ENCODE measurements at places on chromosomes 3 and 15.

- no peak for DNase-seq
Measured at GRCh38 chr3:77320514-77320913, 280.6 kb downstream of the ROBO2 start.

DNA sequence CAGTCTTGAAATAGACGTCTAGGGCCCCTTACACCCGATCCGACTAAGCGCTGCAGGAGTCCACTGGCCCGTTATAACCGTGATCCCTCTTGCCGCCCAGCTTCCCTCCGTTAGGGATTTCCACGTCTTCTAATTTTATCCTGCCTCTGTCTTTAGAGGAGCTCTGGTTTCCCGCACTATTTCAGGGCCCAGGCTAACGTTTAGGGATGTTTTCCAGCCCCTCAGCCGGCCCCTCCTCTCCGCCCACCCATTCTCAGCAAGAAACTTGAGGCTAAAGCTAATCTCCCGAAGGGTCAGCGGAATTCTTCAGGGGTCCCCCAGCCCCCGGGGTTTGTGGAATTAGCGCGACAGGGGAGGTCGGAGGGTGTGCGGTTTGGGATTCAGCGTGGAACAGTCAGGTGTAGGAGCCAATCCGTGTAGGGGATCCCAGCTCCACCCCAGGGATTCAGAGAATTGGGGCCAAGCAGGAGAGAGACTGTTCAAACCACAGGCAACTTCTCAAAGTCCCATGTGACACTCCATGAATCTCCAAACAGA, 1.6 kb downstream of the PTX3 start:
- DNase-seq, result no peak

GRCh38 chr3:71310980-71311660, 272.4 kb downstream of the FOXP1 start:
- no peak for DNase-seq

DNA sequence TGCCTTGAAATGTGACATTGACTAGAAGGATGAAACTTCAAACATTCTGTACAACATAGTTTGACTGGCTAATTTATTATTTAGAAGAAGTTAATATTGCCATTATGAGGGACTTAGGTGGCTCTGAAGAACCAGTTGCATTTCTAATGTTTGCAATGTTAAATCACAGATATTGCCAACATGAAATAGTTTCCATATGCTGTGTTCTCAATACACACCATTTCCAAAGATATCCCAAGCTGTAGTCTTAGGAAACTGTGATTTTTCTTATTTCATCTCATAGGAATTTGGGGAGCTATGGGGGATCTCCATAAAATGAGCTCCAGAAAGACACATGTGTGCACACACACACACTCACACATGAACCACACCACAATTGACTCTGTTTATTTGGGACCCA, 36.3 kb downstream of the ALG1L2 start:
- no peak for DNase-seq

DNA sequence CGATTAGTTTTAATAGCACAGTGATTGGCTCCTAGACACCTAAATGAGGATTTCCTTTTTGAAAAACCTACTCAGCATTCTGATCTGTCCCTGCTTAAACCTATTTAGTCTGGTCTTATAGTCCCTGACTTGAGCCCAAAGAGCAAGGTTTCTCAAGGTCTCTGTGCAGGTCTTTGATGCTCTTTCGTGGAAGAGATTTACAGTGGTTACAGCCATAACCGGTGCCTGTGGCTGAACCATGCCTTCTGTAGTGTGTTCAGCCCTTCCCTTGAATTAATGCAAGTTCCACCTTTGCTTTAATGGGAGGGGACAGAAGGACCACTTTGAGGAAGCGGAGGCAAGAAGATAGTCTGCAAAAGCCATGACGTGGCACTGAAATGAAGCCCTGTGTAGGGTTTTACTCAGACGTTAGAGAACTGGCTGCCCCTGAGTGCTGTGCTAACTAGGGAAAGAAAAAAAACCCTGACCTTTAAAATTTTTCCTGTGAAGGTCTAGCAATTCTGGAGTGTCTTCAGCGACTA, 43.0 kb downstream of the ZBTB38 start:
- DNase-seq, result no peak

DNA sequence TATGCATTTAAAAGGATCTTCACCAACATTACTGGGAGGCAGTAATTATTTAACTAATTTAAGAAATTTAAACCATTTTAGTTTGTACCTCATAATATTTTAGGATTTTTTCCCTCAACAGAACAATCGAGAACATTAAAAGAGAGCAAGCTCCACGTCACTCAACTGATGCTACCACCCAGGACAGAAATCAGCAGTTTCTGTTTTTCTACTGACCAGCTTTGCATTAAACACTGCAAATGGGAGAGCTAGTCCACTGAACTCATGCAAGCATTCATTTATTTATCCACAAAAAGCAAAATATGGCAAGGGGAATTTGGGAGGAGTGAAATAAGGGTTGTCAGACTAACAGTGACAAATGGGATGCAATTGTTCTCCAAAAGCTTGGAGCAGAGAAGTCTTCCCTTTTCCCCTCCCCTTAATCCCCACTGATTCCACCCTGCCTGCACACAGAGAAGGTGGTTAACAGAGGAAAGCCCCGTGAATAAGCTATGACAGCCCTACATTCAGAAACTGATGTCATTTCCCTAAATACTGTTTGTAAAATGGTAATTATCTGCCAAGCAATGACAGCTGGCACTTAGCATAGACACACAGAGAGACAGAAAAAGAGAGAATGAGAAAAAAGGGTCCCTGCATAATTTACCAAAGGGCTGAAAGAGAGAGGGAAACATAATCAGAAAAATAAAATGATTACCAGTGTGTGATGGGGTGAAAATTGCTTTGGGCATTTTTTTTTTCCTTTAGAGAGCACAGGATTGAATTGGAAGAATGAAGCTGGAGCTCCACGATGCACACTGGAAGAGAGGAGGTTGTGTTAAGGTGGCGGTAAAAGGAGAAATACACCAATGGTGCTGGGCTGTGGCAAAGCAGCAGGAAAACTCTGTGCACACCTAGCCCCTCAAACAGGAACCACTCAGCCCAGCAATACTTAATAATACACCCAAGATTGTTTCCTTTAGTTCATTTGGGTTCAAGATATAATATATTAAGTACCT, 777.4 kb downstream of the TUSC7 start:
- no peak for DNase-seq

DNA sequence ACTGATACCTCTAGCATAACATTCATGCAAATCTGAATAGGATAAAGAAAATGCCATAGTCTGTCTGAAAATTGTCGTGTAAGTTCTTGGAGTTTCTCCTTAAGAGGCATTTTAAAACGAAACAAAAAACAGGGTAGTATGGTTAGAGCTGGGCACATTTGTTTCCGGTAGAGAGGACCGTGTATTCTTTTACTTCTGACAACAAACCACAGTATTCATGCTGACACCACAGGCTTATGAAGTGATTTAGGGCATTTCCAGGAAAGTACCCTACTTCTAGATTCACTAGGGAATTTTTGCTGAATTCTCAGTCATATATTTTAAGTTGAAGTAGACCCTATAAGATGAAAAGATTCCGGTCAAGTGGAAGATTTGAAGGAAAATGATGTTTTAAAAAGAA, 541.3 kb downstream of the UNC13C start:
- no peak for DNase-seq

DNA sequence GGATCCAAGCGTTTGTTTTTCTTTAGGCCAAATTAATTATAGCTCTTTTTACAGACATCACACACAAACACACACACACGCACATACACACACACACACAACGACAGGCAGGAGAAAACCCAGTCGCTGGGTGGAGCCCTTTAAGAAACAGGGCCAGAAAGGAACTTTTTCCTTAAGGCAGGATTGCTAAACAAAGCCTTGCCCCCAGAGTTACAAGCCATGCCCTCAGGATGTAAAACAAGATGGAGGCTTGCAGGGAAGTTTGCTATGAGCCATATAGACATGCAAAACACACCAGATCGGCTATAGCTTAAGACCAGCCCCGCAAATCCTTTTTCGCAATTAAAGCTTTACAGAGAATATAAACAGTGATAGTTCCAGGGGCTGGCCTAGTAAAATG, 16.3 kb upstream of the IQCF2 start:
- DNase-seq, result no peak

- no peak for DNase-seq
Measured at GRCh38 chr3:48558493-48559134, 2.0 kb upstream of the PFKFB4 start.

GRCh38 chr3:59631482-59631881, 581.7 kb upstream of the CFAP20DC start:
- DNase-seq, result no peak

- no peak for DNase-seq
Measured at GRCh38 chr3:177525987-177526712, 328.9 kb upstream of the TBL1XR1 start.

- DNase-seq, result no peak
Measured at GRCh38 chr15:66947471-66947870, 117.9 kb upstream of the SMAD3 start.

- DNase-seq, result no peak
Measured at GRCh38 chr3:40532252-40532651, 7.5 kb downstream of the ZNF621 start.

DNA sequence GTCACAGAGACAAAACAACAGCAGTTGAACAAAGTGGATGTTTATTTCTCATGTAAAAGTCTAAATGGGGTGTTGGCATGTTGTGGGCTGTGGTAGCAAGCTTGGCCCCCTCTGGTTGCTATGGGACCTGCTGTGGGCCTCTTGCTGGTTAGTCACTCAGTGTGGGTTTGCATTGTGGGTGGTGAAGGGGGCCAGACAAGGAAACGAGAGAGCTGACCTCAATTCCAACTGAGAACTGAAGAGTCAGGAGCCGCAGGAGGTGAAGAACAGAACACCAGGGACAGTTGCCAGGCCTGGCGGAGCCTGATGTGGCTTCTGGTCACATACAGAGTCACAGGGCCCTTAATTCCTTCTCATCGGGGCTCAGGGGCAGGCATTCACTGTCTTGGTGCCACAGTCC, 1.9 kb upstream of the ADPGK start:
- peak; percentile 47 for DNase-seq

DNA sequence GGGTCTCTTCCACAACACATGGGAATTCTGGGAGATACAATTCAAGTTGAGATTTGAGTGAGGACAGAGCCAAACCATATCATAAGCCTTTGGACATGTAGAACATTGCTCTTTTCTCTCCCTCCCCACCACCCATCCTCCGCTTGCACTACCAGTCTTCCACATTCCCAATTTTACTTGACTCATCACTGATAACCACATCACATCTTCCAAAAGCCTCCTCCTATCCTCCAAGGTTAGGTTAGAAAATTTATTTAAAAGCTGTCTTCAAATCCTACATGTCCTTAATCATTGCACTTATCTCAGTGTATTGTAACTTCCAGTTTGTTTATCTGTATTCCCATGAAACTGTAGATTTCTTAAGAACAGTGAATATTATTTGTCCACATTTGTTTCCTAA, 10.4 kb downstream of the ZBED2 start:
- DNase-seq, result no peak

DNA sequence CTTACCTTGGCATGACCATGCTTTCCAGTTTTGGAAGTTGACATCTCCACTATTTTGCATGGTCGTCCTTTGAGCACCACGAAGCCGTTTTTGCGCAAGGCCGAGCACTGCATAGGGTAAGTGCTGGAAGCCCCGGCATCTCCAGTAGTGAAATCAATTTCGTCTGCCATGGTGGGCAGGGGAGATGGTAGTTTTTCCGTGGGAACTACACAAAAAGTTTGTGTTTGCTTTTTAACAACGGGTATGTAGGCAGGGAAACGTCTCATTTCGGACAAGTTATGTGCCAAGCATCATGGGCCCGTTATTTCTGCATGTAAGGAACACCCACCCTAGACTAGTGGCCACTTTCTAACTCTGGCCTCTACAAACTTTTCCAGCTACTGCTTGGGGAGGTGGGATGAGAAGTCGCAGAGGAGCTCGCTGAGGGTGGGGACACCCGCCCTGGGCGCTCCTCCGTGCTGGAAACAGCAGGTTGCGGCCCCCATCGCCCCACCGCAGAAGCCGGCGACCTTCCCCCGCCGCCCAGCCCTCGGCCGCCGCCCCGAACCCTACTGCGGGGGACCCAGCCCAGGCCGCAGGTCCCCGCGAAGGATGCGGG, 701 bp downstream of the EIF5A2 start:
- no peak for DNase-seq

GRCh38 chr3:149481056-149481455, 6.6 kb downstream of the TM4SF4 start:
- DNase-seq, result no peak
